ENCODE measurements at places on chromosomes 2 and 18. TPM values are rescaled to one million over a fixed set of nuclear protein-coding genes. Genes with fewer than 3 reads are reported as not detected.

The FBXO41 gene
- 4.8 TPM for polyA plus RNA-seq

The RGPD3 gene
- 0.07 TPM for polyA plus RNA-seq

The CDKL4 gene
- polyA plus RNA-seq = 0.22 TPM

The SPATA3 gene
- polyA plus RNA-seq = not detected

GRCh38 chr2:75729861-75730260 lies 19.1 kb upstream of the GCFC2 start:
- peaks cover 5% of the 10 kb centered on the region for H3K27me3 ChIP-seq
- no peak for DNase-seq
- H3K36me3 ChIP-seq = no peaks in the 10 kb centered on the region
- no peak overlapping the region for H3K4me3 ChIP-seq

GRCh38 chr2:178202927-178203326 lies 8.6 kb downstream of the OSBPL6 start:
- no peaks in the 10 kb centered on the region for H3K27me3 ChIP-seq
- no peaks in the 10 kb centered on the region for H3K36me3 ChIP-seq
- no peak overlapping the region for H3K4me3 ChIP-seq
- H3K27ac ChIP-seq = no peak overlapping the region
- H3K4me1 ChIP-seq = no peaks in the 10 kb centered on the region
- no peak for DNase-seq

DNA sequence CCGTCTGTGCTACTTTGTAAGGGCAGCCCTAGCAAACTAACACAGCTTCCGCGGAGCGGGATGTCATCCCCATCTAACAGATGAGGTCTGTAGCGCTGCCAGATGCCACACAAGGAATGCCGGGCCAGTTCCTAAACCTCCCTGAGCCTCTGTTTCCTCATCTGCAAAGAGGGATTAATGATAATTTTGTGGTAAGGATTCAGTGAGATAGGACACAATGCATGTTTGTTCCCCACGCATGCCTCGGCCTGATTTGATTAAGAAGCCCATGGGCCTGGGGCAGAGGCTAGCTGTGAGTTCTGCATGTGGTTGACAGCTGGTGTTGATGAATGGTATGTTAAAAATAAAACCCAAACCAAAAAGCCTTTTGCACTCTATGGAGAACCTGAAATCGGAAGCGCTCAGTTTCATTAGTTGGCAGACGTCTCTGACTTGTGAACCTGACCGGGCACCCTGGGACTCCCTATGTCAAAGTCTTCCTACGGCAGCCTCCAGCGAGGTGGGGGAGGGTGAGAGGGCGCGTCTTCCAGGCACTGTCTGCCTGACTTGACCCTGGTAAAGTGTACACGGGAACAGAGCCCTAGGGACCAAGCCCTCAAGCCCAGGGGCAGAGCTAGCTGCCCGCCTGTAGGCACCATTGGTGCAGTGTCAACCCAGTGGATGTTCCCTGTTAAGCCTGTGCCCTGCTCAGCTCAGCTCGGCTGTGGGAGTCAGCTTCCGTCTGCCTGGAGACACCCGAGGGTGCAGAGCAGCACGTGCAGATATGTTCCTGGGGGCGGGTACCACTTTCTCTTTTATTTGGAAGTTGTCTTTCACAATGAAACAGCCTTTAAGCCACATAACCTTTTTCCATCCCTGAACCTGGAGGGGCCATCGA lies 14.8 kb upstream of the INHBB start:
- H3K36me3 ChIP-seq = no peaks in the 10 kb centered on the region
- no peaks in the 10 kb centered on the region for H3K4me1 ChIP-seq
- DNase-seq = no peak
- H3K4me3 ChIP-seq = no peak overlapping the region
- no peak overlapping the region for H3K27ac ChIP-seq
- peaks cover 7% of the 10 kb centered on the region for H3K27me3 ChIP-seq

DNA sequence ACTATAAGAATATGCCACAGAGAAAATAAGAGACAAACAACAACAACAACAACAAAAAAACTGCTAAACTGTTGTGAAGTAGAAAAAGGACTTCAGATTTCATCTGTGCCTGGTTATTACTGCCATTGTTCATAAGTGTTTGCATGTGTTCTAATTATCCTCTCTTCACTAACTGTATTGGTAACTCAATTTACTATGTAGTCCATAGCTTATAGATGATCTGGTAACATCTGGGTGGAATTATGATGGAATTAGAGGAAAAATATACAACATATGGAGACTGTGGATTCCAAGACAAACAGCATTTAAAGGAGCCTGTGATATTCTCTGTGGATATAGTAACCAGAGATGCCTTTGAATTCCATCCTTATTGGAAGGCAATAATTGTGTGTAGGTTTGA lies 1891.5 kb upstream of the PIK3C3 start:
- H3K27ac ChIP-seq = no peak overlapping the region
- no peaks in the 10 kb centered on the region for H3K36me3 ChIP-seq
- no peak overlapping the region for H3K4me3 ChIP-seq
- DNase-seq = no peak
- H3K4me1 ChIP-seq = no peaks in the 10 kb centered on the region
- no peaks in the 10 kb centered on the region for H3K27me3 ChIP-seq

GRCh38 chr2:121902171-121902591 lies 146.7 kb downstream of the TSN start:
- H3K4me1 ChIP-seq = no peaks in the 10 kb centered on the region
- no peaks in the 10 kb centered on the region for H3K36me3 ChIP-seq
- no peak for DNase-seq
- H3K4me3 ChIP-seq = no peak overlapping the region
- no peak overlapping the region for H3K27ac ChIP-seq

- H3K27me3 ChIP-seq = no peaks in the 10 kb centered on the region
- H3K4me3 ChIP-seq = no peak overlapping the region
- DNase-seq = no peak
- peaks cover 42% of the 10 kb centered on the region for H3K36me3 ChIP-seq
- no peak overlapping the region for H3K27ac ChIP-seq
Measured at GRCh38 chr2:73947412-73948018, 20.8 kb downstream of the DGUOK start.

DNA sequence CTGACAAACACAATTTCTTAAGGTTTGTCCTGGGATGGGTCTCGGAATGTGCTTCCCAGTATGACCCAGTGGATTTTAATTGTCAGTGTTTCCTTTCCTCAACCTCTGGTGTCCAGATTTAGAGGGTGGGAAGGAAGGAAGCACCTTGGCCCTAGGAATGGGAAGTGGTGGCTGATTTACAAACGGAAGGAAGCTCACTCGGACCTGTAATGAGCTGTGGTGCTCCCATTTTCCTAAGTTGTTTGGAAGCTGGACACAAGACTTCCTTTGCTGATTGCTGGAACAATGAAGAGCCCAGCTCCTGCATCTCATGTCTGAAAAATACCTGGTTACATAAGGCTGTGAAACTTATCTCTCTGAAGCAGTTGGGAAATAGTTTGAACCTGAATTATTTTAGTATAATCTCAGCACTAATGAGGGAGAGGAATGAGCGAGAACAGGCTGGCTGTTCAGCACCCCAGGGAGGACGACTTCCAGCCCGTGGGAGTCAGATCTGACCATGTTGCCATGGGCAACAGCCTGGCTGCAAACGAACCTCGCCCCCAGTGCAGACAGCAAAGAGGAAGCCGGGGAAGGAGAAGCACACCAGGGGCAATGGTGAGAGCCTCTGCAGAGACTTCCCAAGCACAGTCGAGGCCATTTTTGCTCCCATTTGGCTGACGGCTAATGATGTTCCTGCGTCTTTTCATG lies 74.4 kb upstream of the ASB18 start:
- DNase-seq = no peak
- no peak overlapping the region for H3K4me3 ChIP-seq
- no peaks in the 10 kb centered on the region for H3K27me3 ChIP-seq
- H3K27ac ChIP-seq = no peak overlapping the region
- no peaks in the 10 kb centered on the region for H3K36me3 ChIP-seq
- peaks cover 14% of the 10 kb centered on the region for H3K4me1 ChIP-seq

GRCh38 chr2:170822290-170823087 lies 5.8 kb downstream of the GAD1 start:
- peak overlapping the region; percentile 9 for H3K4me3 ChIP-seq
- peaks cover 59% of the 10 kb centered on the region for H3K4me1 ChIP-seq

DNA sequence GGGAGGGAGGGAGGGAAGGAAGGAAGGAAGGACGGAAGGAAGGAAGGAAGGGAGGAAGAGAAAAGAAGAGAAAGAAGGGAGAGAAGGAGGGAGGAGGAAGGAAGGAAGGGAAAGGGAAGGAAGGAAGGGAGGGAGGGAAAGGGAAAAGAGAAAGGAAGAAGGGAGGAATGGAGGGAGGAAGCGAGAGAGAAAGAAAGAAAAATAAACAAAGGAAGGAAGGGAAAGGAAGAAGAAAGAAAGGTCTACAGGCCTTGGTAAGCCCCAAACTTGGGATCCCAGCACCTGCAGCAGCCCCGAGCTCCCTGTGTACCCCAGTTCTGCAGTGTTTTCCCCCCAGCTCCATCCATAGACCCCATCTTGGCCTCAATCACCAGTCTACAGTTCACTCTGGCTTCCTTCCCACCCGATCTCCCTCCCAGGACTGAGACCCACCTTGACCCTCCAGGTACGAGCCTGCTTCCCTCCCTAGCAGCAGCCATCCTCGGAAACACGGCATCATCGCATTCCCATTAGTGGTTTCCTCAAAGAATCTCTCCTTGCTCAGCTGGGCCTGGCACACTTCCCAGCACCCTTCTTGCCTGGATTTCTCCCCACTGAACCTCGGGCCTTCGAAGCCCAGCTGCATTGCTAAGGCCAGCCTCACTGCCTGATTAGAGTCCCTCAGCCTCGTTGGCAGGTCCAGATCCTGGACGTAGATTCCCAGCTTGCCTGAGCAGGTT lies 46.1 kb upstream of the SH3BP4 start:
- H3K4me3 ChIP-seq = no peak overlapping the region
- H3K4me1 ChIP-seq = no peaks in the 10 kb centered on the region
- no peak overlapping the region for H3K27ac ChIP-seq
- DNase-seq = no peak

DNA sequence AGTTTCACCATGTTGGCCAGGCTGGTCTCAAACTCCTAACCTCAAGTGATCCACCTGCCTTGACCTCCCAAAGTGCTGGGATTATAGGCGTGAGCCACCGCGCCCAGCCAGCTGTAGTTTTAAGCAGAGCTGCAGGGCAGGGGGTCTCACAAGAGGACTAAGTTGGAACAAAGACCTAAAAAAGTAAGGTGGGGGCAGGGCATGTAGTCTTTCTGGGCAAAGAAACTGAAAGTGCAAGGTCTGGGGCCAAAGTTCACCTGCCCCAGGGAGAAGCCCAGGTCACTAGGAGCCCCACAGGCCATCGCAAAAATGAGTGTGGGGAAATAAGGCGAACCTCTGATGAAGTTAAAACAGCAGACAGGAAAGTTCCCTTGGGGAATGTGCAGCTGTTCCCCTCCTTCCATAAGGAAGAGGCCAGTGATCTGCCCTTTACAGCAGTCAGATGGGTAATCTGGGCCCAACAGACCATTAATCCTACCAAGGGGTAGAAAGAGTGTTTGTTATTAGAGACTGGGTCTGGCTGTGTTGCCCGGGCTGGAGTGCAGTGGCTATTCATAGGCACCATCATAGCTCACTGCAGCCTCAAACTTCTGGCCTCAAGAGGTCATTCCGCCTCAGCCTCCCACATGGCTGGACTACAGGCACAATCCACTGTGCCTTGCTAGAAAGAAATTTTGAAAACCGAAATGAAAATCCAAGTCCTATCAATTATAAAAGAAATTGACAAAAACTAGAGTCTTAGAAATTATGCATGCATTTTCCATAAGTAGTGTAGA lies 2.8 kb downstream of the SCLY start:
- no peak overlapping the region for H3K27ac ChIP-seq
- no peaks in the 10 kb centered on the region for H3K27me3 ChIP-seq
- no peak overlapping the region for H3K4me3 ChIP-seq

DNA sequence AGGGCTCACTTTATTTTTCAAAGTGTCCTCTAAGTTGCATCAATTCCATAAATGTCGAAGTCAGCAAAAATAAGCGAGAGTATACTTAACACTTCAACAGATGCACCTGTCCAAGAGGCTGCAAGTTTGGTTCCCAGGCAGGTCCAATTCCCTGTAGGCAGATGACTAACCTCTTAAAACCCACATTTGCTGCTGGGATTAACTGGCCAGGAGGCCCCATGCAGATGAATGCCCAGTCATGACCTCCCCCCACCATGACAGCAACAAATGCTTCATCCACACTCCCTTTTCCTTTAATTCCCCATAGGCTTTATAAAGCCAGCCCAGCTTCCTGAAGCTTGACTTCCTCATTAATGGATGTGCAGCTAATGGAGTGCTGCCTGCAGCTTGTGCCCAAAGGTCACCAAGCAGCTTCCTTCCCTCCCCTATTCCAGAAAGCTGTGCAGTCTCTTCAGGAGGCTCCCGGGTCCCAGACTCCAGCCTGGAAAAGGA lies 35.7 kb downstream of the REEP1 start:
- peaks cover 5% of the 10 kb centered on the region for H3K27me3 ChIP-seq
- DNase-seq = no peak
- no peak overlapping the region for H3K27ac ChIP-seq

- peaks cover 15% of the 10 kb centered on the region for H3K4me1 ChIP-seq
- no peak for DNase-seq
- no peak overlapping the region for H3K27ac ChIP-seq
- no peaks in the 10 kb centered on the region for H3K27me3 ChIP-seq
Measured at GRCh38 chr18:35454803-35455202, 43.0 kb downstream of the INO80C start.

- peak overlapping the region; percentile 80 for H3K4me3 ChIP-seq
- no peak for DNase-seq
- no peaks in the 10 kb centered on the region for H3K36me3 ChIP-seq
- H3K27me3 ChIP-seq = peaks cover 61% of the 10 kb centered on the region
- peaks cover 40% of the 10 kb centered on the region for H3K4me1 ChIP-seq
Measured at GRCh38 chr2:221572821-221573429, 821 bp upstream of the EPHA4 start.

DNA sequence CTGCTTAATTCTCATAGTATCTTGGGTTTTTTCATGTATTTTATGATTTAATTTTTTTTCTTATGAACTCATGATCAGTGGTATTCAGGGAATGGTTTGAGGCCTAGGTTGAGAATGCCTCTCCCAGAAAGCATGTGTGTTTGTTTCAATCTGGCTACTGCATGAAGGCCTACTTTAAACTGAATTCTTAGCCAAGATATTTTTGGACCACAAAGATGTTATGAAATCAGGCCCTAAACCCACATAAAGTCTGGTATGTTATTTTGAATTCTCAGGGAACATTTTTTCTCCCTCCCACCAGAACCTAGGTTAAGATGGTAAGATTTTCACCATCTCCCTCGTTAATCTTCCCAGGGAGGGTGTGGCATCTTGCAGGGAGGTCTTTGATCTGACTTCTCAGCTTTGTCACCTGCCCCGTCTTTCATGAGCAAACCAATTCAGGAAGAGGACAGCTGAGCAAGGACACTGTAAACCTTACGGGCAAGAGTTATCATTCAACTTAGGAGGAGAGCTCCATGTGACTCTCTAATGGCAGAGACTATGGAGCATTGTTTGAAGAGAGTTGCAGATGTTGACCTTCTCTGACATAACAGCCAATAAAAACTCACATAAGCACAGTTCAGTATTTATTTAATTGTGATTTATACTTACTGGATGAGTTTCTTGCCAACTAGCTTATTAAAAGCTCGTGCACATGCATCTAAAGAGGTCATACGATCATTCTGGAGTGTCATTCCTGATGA lies 21.3 kb upstream of the ACKR3 start:
- no peaks in the 10 kb centered on the region for H3K36me3 ChIP-seq
- no peak for DNase-seq
- H3K4me3 ChIP-seq = no peak overlapping the region
- peaks cover 66% of the 10 kb centered on the region for H3K4me1 ChIP-seq

GRCh38 chr18:37565977-37566478 lies 430 bp upstream of the CELF4 start:
- peaks cover 26% of the 10 kb centered on the region for H3K4me1 ChIP-seq
- DNase-seq = peak; percentile 59
- no peaks in the 10 kb centered on the region for H3K36me3 ChIP-seq
- H3K27me3 ChIP-seq = no peaks in the 10 kb centered on the region

GRCh38 chr2:30439879-30440278 lies 7.2 kb upstream of the LCLAT1 start:
- no peaks in the 10 kb centered on the region for H3K27me3 ChIP-seq
- no peak overlapping the region for H3K4me3 ChIP-seq
- DNase-seq = no peak
- H3K27ac ChIP-seq = no peak overlapping the region

Data from spleen (tissue), 13 donors.